Breast epithelium (tissue), 4 donors: ENCODE measurements at places on chromosomes 1 and 21. TPM values are rescaled to one million over a fixed set of nuclear protein-coding genes. Genes with fewer than 3 reads are reported as not detected.

The AMY1A gene
- total RNA-seq, result not detected

The HHAT gene
- 31.6 TPM for total RNA-seq

The PYHIN1 gene
- total RNA-seq, result 2.5 TPM

The CD5L gene
- total RNA-seq, result not detected

The HTR1D gene
- not detected for total RNA-seq

The HES2 gene
- total RNA-seq, result 3.6 TPM

The LCE3D gene
- not detected for total RNA-seq

The TIAM1 gene
- 17.7 TPM for total RNA-seq

The LEFTY2 gene
- total RNA-seq, result 0.88 TPM

- no peaks in the 10 kb centered on the region for H3K36me3 ChIP-seq
- no peak overlapping the region for H3K27ac ChIP-seq
- no peaks in the 10 kb centered on the region for H3K4me1 ChIP-seq
These were observed 5.4 kb upstream of the KNCN start for GRCh38 chr1:46556822-46557221.

DNA sequence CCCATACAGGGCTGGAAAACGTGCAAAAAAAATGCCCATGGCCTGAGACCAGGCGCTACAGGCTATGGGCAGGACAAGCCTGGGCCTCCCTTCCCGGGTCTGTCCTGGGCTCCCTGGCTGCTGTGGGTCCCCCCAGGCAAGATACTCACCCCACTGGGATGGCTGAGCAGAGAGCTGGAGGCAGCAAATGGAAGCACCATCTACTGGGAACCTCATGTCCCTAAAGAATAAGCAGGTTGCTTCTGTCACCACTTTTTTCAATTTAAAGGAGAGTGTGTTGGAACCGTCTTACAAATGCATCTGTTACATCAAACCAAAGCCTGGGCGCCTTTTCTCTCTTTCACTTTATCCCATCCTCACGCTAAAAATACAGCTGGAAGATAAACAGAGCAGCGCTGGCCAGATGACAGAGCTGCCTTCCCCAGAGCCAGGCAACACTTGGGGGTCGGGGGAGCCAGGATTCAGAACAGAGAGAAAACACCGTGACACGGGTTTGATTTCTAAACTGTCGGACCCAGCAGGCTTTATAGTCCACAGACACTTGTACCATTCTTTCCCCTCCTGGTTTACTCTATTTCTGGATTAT is 262.1 kb upstream of the VAMP3 start:
- H3K27me3 ChIP-seq, result no peaks in the 10 kb centered on the region
- no peak overlapping the region for H3K27ac ChIP-seq
- H3K4me1 ChIP-seq, result no peaks in the 10 kb centered on the region
- no peaks in the 10 kb centered on the region for H3K36me3 ChIP-seq
- no peak for DNase-seq

GRCh38 chr1:170354690-170355089 is 177.3 kb upstream of the GORAB start:
- no peak overlapping the region for H3K4me3 ChIP-seq
- H3K36me3 ChIP-seq, result no peaks in the 10 kb centered on the region
- no peak overlapping the region for H3K27ac ChIP-seq
- no peaks in the 10 kb centered on the region for H3K4me1 ChIP-seq
- H3K27me3 ChIP-seq, result no peaks in the 10 kb centered on the region
- no peak for DNase-seq

DNA sequence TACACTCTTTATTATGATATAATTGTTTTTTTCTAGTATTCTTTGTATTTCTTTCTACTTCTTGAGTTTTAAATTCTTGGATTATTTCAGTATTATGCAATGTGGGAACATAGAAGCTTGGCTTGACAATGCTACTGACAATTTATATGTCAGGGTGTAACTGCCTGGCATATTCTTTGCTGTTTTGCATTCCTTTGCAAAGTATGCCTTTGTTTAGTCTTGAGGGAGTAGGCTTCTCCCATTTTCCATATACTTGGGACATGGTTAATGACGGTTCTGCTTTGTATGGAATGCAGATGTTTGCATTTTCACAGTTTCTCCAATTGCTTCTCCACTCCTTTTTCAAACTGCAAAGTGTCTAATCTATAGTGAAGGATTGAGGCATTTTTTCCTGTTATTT is 109.8 kb downstream of the HMCN1 start:
- H3K27ac ChIP-seq, result no peak overlapping the region
- no peak overlapping the region for H3K4me3 ChIP-seq
- no peak for DNase-seq
- H3K4me1 ChIP-seq, result no peaks in the 10 kb centered on the region
- H3K36me3 ChIP-seq, result no peaks in the 10 kb centered on the region

DNA sequence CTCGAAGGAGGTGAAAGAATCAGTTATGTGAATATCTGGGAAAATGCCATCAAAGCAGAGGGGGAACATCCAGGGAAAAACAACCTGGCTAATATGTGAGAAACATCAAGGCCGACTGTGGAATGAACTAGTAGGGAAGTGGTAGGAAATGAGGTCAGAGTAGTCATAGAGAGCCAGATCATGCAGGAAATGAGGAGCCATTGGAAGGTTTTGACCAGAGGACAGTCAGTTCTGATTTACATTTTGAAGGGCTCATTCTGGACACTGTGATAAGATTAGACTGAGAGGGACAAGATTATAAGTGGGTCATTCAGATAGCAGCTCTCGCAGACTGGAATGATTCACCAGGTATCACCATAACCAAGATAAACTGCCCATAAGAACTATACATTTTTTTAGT is 63.7 kb downstream of the SYT14 start:
- no peaks in the 10 kb centered on the region for H3K36me3 ChIP-seq
- H3K4me1 ChIP-seq, result no peaks in the 10 kb centered on the region
- DNase-seq, result no peak
- no peak overlapping the region for H3K4me3 ChIP-seq
- no peak overlapping the region for H3K27ac ChIP-seq

- no peaks in the 10 kb centered on the region for H3K27me3 ChIP-seq
- no peak overlapping the region for H3K27ac ChIP-seq
- H3K4me1 ChIP-seq, result no peaks in the 10 kb centered on the region
These were observed 456.0 kb downstream of the USP25 start for GRCh38 chr21:16185766-16186165.

DNA sequence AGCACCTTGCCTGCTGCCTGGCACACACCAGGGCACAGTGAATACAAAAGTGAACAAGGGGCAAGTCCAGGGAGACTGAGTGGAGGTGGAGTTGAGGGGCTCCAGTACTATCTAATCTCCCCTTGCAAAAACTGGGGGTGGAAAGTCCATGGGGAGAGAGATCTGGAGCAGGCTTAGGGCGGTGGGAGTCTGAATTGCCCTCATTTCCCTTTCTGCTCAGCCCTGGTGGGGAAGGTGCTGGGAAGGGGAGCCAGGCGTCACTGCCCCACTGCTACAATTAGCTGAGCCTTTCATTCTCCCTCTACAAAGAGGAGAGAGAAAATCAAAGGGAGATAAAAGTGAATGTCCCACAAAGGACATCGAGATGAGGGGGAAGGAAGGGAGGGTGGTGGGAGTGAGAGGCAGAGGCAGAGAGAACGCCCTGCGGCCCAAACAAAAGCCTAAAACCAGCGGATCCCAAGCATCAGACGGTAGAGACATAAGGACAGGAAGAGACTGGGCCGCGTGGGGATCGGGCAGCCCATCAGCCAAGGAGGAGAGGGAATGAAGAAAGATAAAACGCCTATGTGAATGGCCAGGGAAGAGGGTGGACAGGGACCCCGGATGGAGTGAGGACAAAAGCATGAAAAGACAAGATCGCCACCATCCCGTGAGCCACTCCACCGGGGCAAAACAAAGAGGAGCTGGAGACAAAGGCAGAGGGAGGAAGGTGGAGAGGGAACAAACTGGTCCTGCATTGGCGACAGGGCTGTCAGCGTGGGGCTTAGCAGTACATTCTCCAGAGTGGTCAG is 46.8 kb upstream of the SOX13 start:
- H3K27ac ChIP-seq, result no peak overlapping the region
- H3K27me3 ChIP-seq, result no peaks in the 10 kb centered on the region
- H3K4me3 ChIP-seq, result no peak overlapping the region
- no peak for DNase-seq
- H3K36me3 ChIP-seq, result no peaks in the 10 kb centered on the region

GRCh38 chr21:21434944-21435343 is 436.7 kb downstream of the NCAM2 start:
- no peak overlapping the region for H3K27ac ChIP-seq
- no peaks in the 10 kb centered on the region for H3K4me1 ChIP-seq
- DNase-seq, result no peak
- no peaks in the 10 kb centered on the region for H3K36me3 ChIP-seq
- H3K27me3 ChIP-seq, result no peaks in the 10 kb centered on the region
- H3K4me3 ChIP-seq, result no peak overlapping the region

DNA sequence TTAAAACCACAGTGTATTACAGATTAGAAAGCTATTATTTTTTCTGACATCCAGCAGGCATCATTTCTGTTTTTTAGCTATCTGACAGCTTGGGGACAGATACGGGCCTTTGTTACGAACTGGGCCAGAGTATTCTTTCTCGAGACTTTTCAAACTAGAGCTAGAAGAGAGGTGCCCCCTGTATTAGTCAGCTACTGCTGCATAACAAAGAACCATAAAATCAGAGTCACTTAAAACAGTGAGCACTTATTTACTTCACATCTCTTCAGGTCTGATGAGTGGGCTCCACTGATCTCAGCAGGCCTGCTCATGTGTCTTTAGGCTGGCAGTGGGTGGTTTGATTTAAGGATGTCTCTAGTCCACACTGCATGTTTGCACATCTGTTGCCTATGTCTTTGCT is 67.8 kb downstream of the BACH1 start:
- H3K36me3 ChIP-seq, result no peaks in the 10 kb centered on the region
- H3K27me3 ChIP-seq, result no peaks in the 10 kb centered on the region
- no peak overlapping the region for H3K4me3 ChIP-seq
- no peak overlapping the region for H3K27ac ChIP-seq

GRCh38 chr1:226690460-226690982 is 48.6 kb downstream of the ITPKB start:
- H3K27me3 ChIP-seq, result no peaks in the 10 kb centered on the region
- no peaks in the 10 kb centered on the region for H3K36me3 ChIP-seq
- H3K4me3 ChIP-seq, result no peak overlapping the region
- peaks cover 8% of the 10 kb centered on the region for H3K4me1 ChIP-seq
- peak overlapping the region; percentile 71 for H3K27ac ChIP-seq
- DNase-seq, result no peak

DNA sequence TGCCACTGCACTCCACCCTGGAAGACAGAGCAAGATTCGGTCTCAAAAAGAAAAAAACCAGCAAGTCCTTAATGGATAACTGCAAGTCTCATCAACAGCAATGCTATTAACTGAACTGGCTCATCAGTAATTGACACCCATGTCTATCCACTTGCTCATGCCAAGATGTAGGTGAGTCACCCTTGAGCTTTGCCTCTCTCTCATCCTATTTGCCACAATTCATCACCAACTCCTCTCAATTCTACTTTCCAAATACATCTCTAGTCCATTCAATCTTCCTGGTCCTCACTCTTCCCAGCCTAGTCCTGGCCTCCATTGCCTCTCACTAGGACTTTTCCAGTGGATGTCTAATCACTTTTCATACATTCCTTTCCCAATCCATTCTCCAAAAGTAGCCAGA is 103.7 kb upstream of the PRMT6 start:
- no peaks in the 10 kb centered on the region for H3K4me1 ChIP-seq
- no peaks in the 10 kb centered on the region for H3K27me3 ChIP-seq
- no peaks in the 10 kb centered on the region for H3K36me3 ChIP-seq
- DNase-seq, result no peak

DNA sequence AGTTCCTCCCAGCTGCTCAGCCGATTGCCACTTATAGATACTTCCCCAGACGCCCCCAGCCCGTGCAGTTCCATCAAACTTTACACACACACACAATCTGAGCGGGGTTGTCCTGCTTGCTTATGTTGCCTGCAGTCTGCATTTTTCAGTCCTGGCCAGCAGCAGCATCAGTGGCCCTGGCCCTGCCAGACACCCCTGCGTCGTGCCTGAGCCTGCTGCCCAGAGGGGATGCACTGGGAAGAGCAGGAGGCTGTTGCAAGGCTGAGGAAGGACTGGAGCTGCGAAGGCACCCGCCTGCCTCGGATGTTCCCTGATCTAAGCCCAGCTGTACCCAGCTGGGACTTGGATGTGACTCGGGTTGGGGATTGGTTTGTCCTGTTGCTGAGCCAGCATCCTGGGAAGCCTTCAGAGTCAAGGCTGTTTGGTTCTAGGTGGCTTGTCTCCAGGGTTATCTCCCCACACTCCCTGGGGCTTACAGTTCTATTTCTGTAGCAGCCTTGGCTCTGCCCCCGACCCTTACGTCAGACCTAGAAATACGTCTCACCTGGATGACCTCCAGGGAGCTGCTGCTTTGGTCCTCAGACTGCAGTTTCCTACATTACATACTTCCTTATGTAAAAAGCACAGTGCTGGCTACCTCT is 42.3 kb downstream of the MAN1C1 start:
- H3K4me1 ChIP-seq, result no peaks in the 10 kb centered on the region
- no peaks in the 10 kb centered on the region for H3K27me3 ChIP-seq
- H3K4me3 ChIP-seq, result no peak overlapping the region
- peak overlapping the region; percentile 28 for H3K27ac ChIP-seq

DNA sequence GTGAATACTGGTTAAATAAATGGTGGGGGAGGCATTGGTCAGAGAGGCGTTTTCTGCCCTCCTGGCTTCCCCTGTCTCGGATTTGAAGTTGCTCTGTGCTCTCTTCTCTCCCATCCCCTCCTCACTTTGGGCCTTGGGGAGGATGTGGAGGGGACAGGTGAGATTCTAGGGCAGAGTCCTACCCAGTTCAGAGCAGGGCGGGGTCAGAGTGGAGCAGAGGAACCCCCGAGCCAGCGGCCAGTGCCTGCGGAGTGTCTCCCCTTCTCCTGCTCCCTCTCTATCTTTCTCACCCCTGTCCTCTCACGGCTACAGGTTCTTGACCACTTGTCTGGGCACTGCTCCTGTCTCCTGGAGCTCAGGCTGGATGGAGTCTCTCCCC is 8.1 kb downstream of the KNCN start:
- no peak overlapping the region for H3K27ac ChIP-seq
- H3K4me3 ChIP-seq, result no peak overlapping the region
- no peaks in the 10 kb centered on the region for H3K36me3 ChIP-seq
- H3K4me1 ChIP-seq, result no peaks in the 10 kb centered on the region

DNA sequence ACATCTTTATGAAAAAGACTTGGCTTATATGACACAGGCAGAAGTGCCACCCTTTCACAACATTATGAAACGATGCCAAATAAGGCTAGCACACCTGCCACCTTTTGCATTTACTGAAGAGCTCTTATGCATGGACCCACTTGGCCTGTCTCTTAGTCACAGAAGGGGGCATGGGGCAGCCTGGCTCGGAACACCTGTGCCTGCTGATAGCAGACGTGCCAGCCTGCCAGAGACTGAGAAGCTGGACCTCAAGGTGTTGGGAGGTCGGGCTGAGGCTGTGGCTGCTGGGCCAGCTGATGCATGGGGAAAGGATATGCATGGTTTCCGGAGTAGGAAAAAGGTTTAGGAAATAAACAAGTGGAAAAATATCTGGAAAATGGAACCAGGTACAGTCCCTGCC is 21.5 kb downstream of the RCAN1 start:
- H3K36me3 ChIP-seq, result no peaks in the 10 kb centered on the region
- no peaks in the 10 kb centered on the region for H3K27me3 ChIP-seq
- no peaks in the 10 kb centered on the region for H3K4me1 ChIP-seq
- no peak for DNase-seq
- no peak overlapping the region for H3K4me3 ChIP-seq

- no peaks in the 10 kb centered on the region for H3K27me3 ChIP-seq
- no peak overlapping the region for H3K4me3 ChIP-seq
- DNase-seq, result no peak
- H3K4me1 ChIP-seq, result no peaks in the 10 kb centered on the region
These were observed 5.5 kb downstream of the AMPD2 start for GRCh38 chr1:109625176-109625575.

- H3K4me3 ChIP-seq, result peak overlapping the region; percentile 1
- H3K27me3 ChIP-seq, result no peaks in the 10 kb centered on the region
- H3K27ac ChIP-seq, result peak overlapping the region; percentile 93
These were observed 41.0 kb upstream of the COL18A1 start for GRCh38 chr21:45363921-45364467.

- no peak for DNase-seq
- no peak overlapping the region for H3K27ac ChIP-seq
- H3K4me3 ChIP-seq, result no peak overlapping the region
These were observed 20.8 kb upstream of the GBP1 start for GRCh38 chr1:89085781-89086180.
